Effector memory CD4-positive, alpha-beta T cell (primary cell): ENCODE measurements at places on chromosomes 13 and 19.

DNA sequence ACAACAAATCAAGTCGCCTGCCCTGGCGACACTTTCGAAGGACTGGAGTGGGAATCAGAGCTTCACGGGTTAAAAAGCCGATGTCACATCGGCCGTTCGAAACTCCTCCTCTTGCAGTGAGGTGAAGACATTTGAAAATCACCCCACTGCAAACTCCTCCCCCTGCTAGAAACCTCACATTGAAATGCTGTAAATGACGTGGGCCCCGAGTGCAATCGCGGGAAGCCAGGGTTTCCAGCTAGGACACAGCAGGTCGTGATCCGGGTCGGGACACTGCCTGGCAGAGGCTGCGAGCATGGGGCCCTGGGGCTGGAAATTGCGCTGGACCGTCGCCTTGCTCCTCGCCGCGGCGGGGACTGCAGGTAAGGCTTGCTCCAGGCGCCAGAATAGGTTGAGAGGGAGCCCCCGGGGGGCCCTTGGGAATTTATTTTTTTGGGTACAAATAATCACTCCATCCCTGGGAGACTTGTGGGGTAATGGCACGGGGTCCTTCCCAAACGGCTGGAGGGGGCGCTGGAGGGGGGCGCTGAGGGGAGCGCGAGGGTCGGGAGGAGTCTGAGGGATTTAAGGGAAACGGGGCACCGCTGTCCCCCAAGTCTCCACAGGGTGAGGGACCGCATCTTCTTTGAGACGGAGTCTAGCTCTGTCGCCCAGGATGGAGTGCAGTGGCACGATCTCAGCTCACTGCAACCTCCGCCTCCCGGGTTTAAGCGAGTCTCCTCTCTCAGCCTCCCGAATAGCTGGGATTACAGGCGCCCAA, at the start of gene LDLR:
TSS of gene LDLR (plus strand) at position 210 of the 760 bp plus-strand sequence. CDS start at position 296, 86 bp downstream.
- DNase-seq: peak; percentile 66

- DNase-seq: no peak
These were observed 7.7 kb downstream of the SCGB2B2 start for GRCh38 chr19:34669305-34669704.

- DNase-seq: no peak
These were observed 13.0 kb downstream of the ZBTB7A start for GRCh38 chr19:4053423-4054324.

GRCh38 chr13:86447479-86447878, 648.3 kb upstream of the SLITRK6 start:
- DNase-seq: no peak

- DNase-seq: peak; percentile 51
These were observed 47.0 kb upstream of the PNMA8B start for GRCh38 chr19:46542428-46543230.

GRCh38 chr19:13633109-13633508, 126.8 kb upstream of the CACNA1A start:
- no peak for DNase-seq

GRCh38 chr19:21264416-21264815, 64.8 kb downstream of the ZNF708 start:
- no peak for DNase-seq

- DNase-seq: no peak
These were observed 46.0 kb downstream of the C13orf46 start for GRCh38 chr13:113927661-113928581.

DNA sequence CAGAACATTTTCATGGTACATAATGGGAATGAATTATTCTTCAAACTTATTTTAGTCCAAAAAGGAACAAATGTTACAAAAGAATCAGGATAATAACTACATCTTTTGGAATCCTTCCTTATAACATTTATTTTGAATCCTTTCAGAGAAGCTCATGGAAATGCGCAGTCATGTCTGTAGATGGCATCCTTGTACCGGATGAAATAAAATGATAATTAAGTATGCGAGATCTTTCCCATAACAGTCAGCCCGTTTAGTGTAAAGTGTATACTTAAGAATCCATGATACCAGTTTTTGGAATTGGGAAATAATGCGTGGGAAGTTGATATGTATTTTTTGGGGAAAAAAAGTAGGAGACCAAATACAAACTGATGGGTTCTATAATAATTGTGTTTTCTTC, 418.8 kb downstream of the GPC5 start:
- no peak for DNase-seq

DNA sequence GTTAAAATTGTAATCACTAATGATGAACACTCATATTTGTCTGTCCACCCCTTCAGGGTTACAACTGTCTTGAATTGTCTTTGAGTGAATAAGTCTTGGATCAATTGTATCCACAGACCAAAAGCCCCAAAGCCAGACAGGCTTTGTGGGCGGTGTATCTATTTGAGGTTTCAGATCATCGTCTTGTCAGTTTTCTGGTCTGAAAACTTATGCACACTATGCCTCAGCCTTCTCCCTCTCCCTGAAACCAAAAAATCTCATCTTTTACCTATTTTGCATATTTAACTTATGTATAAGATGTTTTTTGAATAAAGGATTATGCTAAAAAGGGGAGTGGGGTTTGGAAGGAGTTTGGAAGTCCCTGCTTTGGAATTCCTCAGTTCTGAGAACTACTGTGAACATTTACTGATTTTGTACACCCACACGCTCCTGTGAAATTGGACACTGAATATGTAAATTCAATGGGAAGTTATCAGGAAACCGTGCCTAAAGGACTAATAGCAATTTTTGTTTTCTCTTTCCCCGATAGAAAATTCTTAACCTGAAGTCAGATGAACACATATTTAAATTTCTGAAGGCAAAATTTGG, 52.1 kb downstream of the DPY19L3 start:
- DNase-seq: no peak

DNA sequence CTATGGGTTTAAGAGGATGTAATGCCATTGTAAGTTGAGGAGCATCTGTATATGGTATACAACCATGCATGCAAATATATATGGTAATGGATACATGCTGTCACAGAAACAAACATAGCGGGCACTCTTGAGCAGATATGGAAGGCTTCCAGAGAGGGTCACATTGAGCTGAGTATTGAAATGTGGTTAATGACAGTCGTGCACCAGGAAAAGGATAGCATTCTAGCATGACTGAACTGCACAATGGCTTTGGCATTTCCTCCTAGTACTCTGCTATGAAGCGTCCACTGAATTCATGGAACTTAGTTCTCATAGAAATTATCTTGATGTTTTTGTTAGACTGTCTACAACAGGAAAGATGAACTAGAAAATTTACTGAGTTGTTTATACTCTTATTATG, 25.2 kb downstream of the DGKH start:
- DNase-seq: no peak

DNA sequence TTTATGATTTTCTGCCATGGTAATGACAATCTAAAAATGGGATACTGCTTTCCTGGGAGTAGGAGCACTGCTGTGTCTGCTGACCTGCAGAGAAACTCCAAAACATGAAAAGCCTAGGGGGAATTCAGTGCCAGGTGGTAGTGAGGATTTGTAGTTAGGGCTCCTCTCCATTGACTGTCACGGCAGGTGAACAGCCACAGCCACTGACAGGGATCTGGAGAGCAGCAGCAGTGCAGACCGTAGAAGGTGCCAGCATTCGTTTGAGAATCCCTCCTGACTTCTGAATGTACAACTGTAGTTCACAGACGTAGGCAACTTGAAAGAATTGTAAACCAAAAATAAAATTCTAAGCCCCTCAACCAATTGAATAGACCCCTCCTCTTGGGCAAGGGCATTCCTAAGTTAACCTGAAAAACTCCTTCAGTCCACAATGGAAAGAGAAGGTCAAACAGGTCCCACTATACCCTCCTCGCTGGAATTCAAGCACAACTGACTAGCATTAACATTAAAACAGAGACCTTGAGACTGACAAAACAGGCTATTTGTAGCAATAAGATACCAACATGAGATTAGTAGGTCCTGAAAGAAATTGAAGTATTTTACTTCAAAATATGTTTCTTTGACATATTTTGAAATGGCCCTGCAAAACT, 1328.8 kb downstream of the OLFM4 start:
- DNase-seq: no peak

GRCh38 chr13:98050041-98050466, 92.8 kb upstream of the FARP1 start:
- DNase-seq: no peak

DNA sequence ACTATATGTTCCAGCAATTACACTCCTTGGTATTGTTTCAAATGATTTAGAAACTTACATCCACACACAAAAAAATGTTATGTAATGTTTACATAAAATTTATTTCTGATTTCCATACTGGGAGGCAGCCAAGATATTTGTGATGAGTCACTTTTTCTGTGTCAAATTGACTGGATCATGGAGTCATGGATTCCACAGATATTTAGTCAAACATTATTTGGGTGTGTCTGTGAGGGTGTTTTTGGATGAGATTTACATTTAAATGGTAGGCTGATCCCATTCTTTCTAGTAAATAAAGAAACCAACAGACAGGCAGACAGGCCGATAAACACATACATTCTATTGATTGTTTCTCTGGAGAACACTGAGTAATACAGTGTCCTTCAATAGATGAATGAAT, 562.8 kb downstream of the SLITRK6 start:
- no peak for DNase-seq

DNA sequence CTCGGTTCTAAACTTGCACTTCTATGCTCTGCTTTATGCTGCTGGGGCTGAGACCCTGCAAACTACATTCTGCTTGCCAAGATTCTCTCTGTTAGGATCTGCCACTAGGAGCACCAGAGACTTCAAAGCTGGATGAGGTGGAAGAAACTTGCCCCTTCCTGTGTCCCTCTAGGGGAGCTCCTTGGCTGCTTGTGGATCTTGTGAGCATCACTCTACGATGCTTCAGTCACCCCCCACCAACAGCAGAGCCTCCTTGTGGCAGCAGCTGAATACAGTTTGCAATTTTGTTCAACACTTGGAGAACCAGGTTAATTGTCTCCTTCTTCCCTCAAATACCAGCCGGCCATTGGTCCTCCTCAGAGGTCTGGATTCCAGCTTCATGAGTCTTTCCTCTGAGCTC, 310.6 kb downstream of the FGF14 start:
- no peak for DNase-seq

GRCh38 chr13:42996584-42996983, 4.5 kb upstream of the EPSTI1 start:
- DNase-seq: no peak

- no peak for DNase-seq
These were observed 762 bp downstream of the ZNF45 start for GRCh38 chr19:43934055-43934984.

- DNase-seq: no peak
These were observed 48.7 kb upstream of the ZNF835 start for GRCh38 chr19:56720281-56720680.

- DNase-seq: no peak
These were observed 65.4 kb downstream of the UGGT2 start for GRCh38 chr13:95987841-95988240.

- no peak for DNase-seq
These were observed 24.2 kb upstream of the C1QTNF9B start for GRCh38 chr13:23921451-23921888.

GRCh38 chr13:20195801-20196200, 3.1 kb upstream of the GJB2 start:
- no peak for DNase-seq

GRCh38 chr19:17487284-17488121, 17.2 kb downstream of the SLC27A1 start:
- DNase-seq: no peak

GRCh38 chr13:60881507-60881906, 484.5 kb downstream of the TDRD3 start:
- DNase-seq: no peak

DNA sequence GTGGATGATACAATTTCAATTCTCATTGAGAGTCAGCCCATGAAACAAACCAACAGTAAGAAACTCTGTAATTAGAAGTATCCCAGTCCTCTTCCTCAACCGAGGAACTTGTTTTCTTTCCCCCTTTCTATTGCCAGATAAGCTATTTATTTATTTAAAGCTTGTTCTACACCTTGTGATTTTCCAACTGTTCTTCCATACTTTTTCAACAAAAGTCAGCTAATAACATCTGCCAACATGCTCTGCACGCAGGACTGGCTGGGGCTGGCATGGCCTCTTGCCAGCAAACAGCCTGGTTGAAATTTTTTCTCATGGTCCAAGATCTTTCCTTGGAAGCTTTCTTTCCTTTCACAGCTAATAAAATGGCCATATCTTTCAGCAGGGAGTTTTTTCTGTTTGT, 2.9 kb upstream of the IRS2 start:
- DNase-seq: no peak

DNA sequence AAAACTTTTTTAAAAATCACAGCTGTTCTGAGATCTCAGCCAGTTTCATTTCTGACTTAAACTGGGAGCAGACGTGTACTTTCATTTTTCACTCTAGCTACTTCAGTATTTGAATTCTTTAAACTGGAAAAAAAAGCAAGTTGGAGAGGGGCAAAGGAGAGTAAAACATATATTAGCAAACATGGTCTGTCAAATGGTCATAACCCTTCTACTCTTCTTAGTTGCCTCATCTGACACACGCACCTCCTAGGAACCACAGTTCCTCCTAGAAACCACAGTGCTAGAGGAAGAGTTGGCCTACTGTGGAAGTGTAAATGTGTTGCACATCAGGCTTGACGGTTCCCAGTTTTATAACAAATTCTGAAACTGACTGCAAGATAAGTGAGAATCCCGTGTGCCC, 47.2 kb downstream of the TM9SF2 start:
- no peak for DNase-seq

GRCh38 chr13:63393112-63393511, 1977.5 kb upstream of the PCDH20 start:
- DNase-seq: no peak

- peak; percentile 62 for DNase-seq
These were observed 2.5 kb upstream of the ZNF121 start for GRCh38 chr19:9586764-9587163.

DNA sequence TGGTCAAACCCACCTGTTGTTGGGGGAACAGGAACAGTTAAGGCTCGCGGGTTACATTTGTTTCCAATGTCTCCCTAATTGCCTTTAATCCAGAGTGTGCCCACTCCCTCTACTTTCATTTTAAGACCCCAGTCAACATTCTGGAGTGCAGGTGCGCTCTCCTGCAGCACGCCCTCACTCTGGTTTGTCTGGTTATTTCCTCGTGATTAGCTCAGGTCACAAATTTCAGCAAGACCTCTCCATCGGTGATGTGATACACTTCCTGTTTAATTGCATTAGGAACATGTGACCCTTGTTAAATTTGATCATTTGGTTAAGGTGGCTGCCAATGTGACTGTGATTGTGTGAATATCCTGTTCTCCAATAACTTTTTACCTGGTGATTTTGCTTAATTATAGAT, 53.0 kb downstream of the TEX29 start:
- DNase-seq: no peak

DNA sequence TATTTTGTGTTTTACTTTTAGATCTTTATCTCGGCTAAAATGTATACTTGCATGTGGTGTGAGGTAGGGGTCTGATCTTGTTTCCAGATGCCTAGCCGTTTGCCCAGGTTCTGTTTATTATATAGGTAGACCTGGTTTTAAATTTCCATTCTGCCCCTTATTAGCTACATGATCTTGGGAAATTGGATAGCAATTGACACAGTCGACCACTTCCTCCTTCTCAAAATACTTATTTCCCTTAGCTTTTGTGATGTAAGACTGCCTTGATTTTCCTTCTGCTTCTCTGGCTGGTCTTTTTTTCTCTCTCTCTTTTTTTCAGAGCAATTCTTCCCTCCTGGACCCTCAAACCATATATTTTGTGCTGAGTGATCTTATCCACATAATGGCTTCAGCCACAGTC, 3.0 kb upstream of the PGLYRP1 start:
- DNase-seq: no peak

GRCh38 chr19:13163609-13164342, 13.6 kb downstream of the IER2 start:
- DNase-seq: peak; percentile 17
